Activated CD4-positive, alpha-beta memory T cell treated with anti-CD3 and anti-CD28 coated beads for 36 hours (primary cell): ENCODE measurements at places on chromosomes 5 and 9. TPM values are rescaled to one million over a fixed set of nuclear protein-coding genes. Genes with fewer than 3 reads are reported as not detected.

GRCh38 chr5:72523960-72524582 lies 16.9 kb upstream of the ZNF366 start:
- no peak overlapping the region for H3K4me3 ChIP-seq
- H3K36me3 ChIP-seq: no peaks in the 10 kb centered on the region
- DNase-seq: no peak
- H3K27ac ChIP-seq: no peak overlapping the region

DNA sequence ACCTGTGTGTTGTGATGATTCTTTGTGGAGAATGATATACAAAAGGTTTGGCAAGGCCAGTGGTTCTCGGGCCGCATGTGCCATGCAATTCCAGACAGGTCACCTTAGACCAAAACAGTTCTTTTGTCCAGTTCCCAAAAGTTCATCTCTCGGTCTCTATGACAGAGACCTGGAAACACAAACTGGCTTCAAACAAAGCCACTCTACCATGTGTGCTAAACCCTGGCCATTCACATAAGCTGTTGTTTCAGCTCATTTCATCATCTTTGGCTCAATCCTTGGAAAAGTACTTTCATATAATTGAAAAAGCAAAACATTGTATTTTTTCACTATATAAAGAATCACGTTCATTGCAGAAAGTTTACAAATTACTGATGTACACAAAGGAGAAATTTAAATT lies 210.5 kb upstream of the SEMA6A start:
- no peaks in the 10 kb centered on the region for H3K36me3 ChIP-seq
- no peak overlapping the region for H3K4me3 ChIP-seq
- H3K27ac ChIP-seq: no peak overlapping the region
- H3K27me3 ChIP-seq: no peaks in the 10 kb centered on the region
- H3K4me1 ChIP-seq: no peaks in the 10 kb centered on the region

DNA sequence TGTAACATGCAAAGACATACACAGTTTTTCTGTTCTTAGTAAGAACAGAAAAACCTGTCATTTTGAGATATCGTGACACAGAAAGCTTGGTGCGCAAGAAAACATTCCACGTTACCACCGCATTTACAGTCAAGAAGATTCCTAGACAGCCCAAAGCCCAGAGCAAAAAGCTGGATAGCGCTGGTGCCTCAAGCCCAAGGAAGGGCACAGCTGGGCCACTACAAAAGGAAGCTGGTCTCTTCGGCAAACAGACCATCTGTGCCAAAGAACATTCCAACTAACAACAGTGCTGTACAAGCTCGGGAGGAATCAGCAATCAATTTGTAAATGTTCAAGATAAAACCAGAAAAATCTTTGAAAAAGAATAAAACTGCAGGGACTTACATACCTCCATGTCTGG lies 31.0 kb downstream of the PSMB7 start:
- no peak overlapping the region for H3K27ac ChIP-seq
- peaks cover 31% of the 10 kb centered on the region for H3K4me1 ChIP-seq
- peaks cover 19% of the 10 kb centered on the region for H3K36me3 ChIP-seq
- no peak overlapping the region for H3K4me3 ChIP-seq
- no peak for DNase-seq

DNA sequence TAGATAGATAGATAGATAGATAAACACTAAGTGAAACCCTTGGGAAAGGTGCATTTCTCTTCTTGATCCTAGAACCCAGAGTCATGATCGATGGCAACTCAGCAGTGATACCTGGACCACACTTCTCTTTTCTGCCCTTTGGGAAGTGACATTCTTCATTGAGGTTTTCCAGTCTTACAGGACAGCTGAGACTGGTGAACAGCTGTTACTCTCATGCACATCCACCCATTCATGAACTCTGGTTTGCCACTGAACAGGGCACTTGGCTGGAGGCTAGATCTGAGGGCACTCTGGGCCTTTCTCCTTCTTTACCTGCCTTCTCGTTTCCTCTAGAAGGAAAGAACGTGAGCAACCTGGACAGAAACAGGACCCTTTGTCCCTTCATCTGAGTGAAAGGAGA lies 164.5 kb downstream of the DRD1 start:
- no peak for DNase-seq
- H3K27me3 ChIP-seq: peaks cover 10% of the 10 kb centered on the region
- H3K36me3 ChIP-seq: no peaks in the 10 kb centered on the region
- H3K4me3 ChIP-seq: no peak overlapping the region
- H3K4me1 ChIP-seq: no peaks in the 10 kb centered on the region

DNA sequence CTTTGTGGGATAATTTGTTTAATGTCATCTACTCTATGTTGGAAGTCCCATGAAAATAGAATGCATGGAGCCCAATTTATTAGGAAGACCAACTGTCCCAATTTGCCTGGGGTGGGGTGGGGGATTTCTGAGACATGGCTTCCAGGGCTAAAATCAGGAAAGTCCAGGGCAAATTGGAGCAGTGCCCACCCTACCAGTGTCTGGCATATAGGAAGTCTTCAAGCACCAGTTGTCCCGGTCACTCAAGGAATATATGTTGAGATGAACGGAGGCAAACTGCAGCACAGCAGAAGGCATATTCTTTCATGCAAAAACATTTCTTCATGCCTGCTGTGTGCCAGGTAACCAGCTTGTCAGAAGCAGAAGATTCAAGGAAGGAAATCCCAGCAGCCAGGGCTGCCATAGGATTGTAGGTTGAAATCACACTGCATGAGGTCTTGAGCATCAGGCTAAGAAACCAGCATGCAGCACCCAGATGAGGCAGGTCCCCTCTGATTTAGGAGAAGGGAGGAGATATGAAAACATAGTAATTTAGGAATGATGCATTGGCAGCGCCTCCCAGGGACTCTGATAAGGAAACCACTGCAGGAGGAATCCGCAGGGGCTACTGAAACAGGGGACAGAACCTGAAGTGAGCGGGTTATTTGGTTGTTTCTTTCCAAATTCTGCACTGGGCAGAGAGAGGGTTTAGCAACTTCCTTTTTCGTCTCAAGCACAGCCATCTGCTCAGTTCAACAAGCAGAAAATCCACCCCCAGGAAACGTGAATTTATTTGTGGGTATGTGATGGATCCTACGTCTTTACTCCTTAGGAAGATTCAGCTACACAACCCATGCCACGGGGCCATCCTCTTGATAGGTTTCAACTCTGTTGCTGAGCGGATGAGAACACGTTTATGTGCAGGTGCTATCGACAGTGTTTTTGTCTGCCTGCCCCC lies 112.6 kb upstream of the CPEB4 start:
- H3K4me1 ChIP-seq: peaks cover 4% of the 10 kb centered on the region
- H3K27ac ChIP-seq: no peak overlapping the region
- no peak for DNase-seq

The GTF2H2 gene
- total RNA-seq: 55.0 TPM

The LOX gene
- not detected for total RNA-seq

The ECM2 gene
- not detected for total RNA-seq

The MLANA gene
- not detected for total RNA-seq

The IFNA4 gene
- not detected for total RNA-seq

The PCDHGA3 gene
- total RNA-seq: not detected
